ENCODE measurements at places on chromosomes 5 and 9.

DNA sequence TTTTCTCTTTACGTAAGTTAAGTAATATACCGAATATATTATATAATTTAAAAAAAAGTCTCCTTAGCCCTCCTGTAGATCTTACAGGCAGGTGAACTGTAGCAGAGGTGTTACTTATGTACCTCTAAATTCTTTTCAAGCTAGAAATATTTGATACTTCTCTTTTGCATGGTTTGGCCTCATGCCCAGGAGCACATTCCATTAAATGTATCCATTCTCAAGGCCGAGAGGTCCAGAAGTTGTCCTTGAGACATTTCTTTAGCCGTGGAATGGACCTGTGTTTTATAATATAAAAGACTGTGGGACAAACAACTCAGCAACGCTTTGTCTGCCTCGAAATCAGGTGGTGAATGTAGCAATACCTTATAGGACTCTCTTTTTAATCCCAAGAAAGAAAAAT lies 184.5 kb downstream of the TRIO start:
- DNase-seq: no peak

GRCh38 chr9:134381671-134382516 lies 55.6 kb downstream of the RXRA start:
- DNase-seq: peak; percentile 63

DNA sequence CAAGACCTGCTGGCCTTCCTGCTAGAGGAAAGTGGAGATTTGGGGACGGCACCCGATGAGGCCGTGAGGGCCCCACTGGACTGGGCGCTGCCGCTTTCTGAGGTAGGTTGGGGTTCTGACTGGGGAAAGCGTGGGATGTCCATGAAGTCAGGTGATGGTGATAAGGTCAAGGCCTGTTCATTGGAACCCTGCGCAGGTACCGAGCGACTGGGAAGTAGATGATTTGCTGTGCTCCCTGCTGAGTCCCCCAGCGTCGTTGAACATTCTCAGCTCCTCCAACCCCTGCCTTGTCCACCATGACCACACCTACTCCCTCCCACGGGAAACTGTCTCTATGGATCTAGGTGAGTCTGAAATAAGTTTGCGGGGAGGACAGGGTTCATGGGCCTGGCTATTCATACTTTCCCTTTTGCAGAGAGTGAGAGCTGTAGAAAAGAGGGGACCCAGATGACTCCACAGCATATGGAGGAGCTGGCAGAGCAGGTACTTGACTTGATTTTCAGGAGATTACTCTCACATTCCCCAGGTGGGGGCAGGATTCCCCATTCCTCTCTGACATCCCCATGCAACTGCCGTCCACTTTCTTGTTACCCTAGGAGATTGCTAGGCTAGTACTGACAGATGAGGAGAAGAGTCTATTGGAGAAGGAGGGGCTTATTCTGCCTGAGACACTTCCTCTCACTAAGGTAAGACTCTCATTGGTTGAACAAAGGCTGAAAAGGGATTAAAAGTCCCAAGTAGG lies 505 bp downstream of the CREB3 start:
- DNase-seq: no peak

GRCh38 chr9:94826644-94827410 lies 100.3 kb downstream of the AOPEP start:
- no peak for DNase-seq

DNA sequence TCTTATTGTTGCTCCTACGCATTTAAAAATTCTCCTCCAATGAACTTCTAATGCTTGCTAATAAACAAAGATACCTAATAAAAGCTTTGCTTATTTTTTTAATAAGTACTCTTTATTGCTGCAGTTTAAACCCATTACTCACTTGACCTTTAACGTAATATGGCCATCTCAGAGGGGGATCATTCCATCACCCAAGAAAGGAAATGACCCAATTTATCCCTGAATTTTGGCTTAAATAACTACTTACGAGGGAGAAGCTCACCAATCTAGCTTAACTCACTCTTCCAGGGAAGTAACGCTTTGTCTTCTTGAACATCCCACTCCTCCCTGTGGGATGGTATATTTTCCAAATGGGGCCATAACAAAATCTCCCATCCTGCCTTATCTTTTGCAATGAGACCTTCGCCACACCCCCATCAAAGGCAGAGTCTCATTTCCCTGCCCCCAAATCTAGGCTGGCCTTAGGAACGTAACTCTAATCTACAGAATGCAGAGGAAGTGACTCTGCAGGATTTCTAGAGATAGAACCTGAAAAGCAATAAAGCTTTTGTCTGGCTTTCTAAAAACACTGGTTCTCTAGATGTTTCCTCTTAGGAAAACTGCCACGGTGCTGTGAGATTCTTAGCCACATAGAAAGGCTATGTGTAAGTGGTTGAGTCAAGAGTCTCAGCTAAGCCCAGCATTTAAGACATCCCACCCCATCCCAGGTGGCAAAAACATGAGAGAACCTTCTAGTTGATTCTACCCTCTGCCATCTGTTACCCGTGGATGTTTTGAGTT lies 310.0 kb downstream of the ASTN2 start:
- no peak for DNase-seq

- DNase-seq: no peak
Observed at GRCh38 chr9:17813798-17814197, 234.9 kb downstream of the SH3GL2 start.
